GM12878 (cell line): ENCODE measurements at places on chromosomes 7 and 10. TPM values are rescaled to one million over a fixed set of nuclear protein-coding genes. Genes with fewer than 3 reads are reported as not detected.

Gene VGF
- 0.11 and 0.23 TPM in 2 replicates for total RNA-seq

Gene OIT3
- total RNA-seq = not detected in 2 replicates

Gene ST8SIA6
- total RNA-seq = not detected in 2 replicates

Gene RHEB
- total RNA-seq = 33.4 and 38.7 TPM in 2 replicates

Gene SPDYE16
- total RNA-seq = 0.26 TPM in 1 of 2 replicates, not detected in the other

Gene TYW1
- total RNA-seq = 18.7 and 18.9 TPM in 2 replicates

Gene CPA2
- 1.4 and 1.9 TPM in 2 replicates for total RNA-seq

Gene NANOS1
- 0.36 and 0.61 TPM in 2 replicates for total RNA-seq

Gene NCF1
- 144 and 146 TPM in 2 replicates for total RNA-seq

Gene NODAL
- 0.11 TPM in 1 of 2 replicates, not detected in the other for total RNA-seq

GRCh38 chr10:4426866-4427265 is 399.1 kb upstream of the AKR1E2 start:
- DNase-seq = no peak

DNA sequence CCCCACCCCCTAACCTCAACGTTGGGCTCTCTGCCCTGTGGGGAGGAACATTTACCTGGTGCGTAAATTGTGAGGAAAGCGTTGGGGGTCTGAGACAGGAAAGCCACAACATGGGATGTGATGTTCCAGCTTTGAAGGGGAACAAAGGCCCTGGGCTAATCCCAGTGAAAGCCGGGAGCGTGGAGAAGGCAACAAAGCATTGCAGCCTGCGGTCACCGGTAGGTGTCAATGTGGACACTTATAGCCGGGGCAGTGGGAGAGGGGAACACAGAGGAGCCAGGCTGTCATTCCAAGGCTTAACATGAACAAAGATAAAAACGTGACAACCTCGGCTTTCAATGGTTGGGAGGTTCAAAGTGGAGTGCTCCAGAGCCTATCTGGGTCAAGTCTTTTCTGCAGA is 12.7 kb downstream of the PTF1A start:
- DNase-seq = no peak

GRCh38 chr7:43199371-43200160 is 87.1 kb downstream of the HECW1 start:
- no peak for DNase-seq

DNA sequence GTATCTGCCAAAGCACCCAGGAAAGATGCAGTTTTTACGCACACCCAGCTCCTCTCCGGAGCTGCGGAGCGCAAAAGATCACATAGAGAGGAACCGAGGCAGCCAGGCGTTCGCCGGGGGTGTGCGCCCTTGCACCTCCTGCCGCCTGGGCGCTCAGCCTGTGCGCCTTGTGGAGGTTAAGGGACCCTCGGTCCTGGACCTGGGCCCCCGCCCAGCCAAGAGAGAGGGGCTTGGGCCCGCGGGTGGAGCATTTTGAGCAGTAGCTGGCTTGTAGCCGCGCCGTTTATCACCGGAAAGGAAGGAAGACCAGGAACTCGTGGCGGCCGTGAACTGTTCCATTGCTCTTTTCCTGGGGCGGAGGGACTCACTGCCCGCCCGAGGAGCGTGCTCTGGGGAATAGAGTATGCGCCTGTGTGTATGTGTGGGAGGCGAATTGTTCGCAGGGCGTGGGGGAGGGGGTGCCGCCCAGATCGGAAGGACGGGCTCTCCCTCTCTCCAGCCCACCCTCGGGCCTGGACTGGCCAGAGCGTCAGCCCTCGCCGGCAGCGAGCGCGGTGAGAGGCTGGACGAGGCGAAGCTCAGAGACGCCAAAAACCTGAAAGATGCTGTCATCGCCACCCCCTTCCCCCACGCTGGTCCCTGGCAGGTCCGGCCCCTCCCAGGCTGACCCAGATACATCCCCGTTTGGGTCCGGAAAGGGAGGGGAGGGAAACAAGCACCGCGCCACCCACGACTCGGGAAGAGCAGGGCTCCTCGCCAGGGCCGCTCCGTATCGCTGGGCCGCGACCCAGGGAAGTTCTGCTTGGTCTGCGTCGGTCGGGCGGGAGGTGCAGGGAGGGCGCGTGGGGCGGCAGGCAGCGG is 1.2 kb upstream of the WNT2 start:
- DNase-seq = no peak

DNA sequence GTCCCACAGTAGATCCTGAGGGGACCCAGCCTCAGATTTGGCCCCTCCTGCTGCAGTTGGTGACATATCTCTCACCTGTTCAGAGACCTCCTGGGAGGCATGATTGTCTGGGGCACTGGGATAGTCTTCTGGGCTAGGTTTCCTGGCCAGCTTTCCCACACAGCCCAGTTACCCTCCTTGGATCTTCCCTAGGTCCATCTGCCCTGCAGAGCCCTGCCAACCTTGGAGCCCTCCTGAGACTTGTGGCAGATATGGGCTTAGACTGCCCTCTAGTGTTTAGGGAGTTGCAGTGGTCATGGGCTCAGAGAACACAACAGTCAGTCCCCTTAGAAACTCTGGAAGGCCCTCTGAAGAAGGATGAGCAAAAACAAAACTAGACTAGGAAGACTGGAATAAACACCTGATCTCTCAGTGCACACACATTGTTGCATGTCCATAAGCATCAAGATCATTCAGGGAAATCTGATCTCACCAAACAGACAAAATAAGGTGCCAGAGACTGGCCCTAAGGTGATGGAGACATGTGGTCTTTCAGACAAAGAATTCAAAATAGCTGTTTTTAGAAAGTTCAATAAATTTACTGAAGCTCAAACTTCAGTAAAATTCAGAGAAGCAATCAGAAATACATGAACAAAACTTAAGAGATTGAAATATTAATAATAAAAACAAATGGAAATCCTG is 324.6 kb downstream of the ATRNL1 start:
- peak; percentile 4 for DNase-seq

DNA sequence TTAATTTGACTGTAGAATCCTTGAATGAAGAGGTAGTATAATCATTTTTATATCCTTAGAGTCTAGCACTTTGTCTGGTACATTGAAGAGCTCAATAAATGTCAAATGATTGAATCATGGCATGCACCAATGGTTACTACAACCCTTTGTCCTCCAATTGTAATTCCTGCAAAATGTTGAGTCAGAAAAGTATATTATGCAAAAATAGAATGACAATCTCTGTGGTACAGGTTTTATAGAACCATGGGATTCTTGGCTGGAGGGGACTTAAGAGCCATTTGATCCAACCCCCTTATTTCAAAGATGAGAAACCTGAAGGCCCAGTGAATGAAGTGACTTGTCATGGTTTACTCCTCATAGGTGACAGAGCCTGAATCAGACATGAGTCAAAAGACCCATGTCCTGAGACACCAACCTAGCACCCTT is 30.9 kb upstream of the SMKR1 start:
- no peak for DNase-seq

GRCh38 chr7:32427769-32428291 is 62.4 kb downstream of the LSM5 start:
- DNase-seq = no peak

GRCh38 chr7:74387606-74388005 is 66.1 kb upstream of the GTF2IRD1 start:
- no peak for DNase-seq

DNA sequence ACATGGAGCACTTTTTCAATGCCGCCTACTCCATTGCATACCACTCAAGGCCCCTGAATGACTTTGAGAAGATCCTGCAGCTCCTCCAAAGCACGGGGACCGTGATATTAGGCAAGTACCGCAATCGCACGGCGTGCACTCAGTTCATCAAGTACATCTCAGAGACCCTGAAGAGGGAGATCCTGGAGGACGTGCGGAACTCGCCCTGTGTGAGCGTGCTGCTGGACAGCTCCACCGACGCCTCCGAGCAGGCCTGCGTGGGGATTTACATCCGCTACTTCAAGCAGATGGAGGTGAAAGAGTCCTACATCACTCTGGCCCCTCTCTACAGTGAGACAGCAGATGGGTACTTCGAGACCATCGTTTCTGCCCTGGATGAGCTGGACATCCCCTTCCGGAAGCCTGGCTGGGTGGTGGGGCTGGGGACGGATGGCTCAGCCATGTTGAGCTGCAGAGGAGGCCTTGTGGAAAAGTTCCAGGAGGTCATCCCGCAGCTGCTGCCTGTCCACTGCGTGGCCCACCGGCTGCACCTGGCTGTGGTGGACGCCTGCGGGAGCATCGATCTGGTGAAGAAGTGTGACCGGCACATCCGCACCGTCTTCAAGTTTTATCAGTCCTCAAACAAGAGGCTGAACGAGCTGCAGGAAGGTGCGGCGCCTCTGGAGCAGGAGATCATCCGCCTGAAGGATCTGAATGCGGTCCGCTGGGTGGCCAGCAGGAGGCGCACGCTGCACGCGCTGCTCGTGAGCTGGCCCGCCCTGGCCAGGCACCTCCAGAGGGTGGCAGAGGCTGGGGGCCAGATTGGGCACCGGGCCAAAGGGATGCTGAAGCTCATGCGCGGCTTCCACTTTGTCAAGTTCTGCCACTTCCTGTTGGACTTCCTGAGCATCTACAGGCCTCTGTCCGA is 12.7 kb upstream of the ATP6V0E2 start:
- DNase-seq = no peak

DNA sequence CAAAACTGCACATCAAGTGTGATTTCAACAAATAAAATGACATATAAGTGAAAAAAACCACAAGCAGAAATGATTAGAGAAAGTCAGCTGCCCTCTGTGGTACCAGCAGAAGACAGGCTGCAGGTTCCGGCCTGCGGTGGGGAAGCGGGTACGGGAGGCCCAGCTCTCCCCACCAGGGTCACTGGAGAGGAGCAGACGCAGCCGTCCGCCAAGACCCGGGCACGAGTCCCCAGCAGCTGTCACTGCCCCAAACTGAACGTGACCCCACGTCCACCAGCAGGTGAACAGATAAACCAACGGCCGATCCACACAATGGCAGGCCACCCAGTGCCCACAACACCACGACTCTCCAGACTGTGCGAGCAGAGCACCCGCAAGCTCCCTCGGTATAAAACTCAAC is 16.1 kb upstream of the MICALL2 start:
- DNase-seq = no peak

DNA sequence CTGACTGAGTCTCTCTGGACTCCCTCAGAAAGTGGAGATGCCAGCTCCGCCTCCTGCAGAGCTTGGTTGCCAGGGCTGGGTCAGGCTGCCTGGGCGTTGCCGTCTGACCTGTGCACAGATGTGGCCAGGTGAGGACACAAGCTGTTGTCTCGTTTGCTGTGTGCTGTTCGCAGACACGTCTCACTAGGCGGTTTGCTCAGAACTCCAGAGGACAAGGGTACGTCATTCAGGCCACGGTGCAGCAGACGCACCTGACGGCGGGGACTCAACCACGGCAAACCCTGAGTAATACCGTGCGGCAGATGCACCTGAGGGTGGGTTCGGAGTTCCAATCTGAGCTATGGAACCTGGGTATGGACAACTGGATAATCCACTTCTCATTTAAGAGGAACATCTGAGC is 11.7 kb downstream of the GPER1 start:
- DNase-seq = no peak
